ENCODE measurements at places on chromosomes 12 and 14.
A peak's percentile ranks its signal among the peaks of the same experiment; 100 is the strongest.

DNA sequence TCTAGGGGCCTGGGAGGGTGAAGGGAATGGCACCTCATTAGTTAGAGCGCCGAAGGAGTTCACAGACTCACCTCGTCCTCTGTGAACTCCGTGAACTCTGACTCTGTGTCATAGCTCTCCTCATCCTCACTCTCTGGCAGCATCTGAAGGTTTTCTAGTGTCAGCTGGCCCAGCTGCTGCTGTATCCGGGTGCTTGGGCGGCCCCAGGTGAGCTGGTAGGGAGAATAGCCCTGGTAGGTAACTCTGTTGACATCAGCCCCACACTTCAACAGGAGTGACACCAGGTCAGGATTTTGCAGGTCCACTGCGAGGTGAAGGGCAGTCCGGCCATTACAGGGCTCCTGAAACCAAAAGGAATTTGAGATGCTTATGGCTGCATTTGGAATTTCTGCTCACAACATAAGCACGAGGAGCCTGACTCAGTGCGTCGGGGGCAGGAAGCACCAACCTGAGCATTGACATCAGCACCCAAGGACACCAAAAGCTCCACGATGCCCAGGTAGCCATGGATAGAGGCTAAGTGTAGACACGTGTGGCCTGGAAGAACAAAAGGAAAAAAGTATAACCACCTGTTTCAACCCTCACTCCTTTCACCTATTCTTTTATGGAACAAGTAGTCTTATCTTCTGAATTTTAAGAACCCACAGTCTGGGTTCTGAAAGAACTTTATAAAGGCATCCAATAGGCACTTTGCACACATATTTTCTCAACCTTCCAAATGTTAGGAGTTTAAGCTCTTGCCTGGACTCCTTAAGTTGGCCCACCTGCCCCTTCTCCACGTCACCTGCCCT, 2.0 kb downstream of the NFKBIA start:
- no peak for DNase-seq

- no peak for DNase-seq
Observed at GRCh38 chr12:43638806-43639205, 86.8 kb upstream of the ADAMTS20 start.

- peak; percentile 39 for DNase-seq
Observed at GRCh38 chr12:76029982-76030340, 1.6 kb downstream of the PHLDA1 start.

GRCh38 chr14:63454863-63455622, 88.1 kb downstream of the PPP2R5E start:
- no peak for DNase-seq

GRCh38 chr12:106079148-106079738, 59.5 kb downstream of the NUAK1 start:
- DNase-seq: no peak

- no peak for DNase-seq
Observed at GRCh38 chr14:93044556-93044955, 71.2 kb downstream of the ITPK1 start.

DNA sequence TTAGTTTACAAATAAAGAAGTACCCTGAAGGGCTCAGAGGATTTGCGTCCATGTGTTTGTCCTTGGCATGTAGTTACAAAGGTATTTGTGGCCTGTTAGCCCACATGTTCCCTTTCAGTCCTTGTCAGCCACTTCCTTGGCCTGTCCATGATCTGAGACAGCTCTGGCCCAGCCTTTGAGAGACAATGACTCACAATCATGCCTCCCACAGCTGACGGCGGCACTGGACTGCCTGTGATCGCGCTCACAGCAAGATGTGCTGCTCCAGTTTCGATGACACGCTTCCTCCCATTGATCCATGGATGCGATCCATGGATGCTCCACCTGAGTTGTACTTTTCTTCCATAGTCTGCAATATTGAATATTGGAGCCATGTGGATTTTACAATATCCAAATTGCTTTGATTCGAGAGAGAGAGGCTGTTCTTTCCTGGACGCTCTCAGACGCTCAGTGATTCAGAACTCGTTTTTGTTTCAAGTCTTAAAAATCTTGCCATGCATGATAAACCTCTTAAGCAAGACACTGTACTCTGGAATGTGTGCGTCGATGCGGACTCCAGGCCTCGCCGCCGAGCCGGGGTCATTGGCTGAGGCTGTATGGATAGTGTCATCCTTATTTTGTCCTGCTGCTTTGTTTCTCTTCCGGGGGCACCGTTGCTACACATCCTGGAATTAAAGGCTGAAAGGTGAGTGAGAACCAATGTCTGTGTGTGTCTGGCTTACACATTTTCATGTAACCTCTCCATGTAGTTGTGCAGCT, 220.1 kb downstream of the GLT1D1 start:
- no peak for DNase-seq

DNA sequence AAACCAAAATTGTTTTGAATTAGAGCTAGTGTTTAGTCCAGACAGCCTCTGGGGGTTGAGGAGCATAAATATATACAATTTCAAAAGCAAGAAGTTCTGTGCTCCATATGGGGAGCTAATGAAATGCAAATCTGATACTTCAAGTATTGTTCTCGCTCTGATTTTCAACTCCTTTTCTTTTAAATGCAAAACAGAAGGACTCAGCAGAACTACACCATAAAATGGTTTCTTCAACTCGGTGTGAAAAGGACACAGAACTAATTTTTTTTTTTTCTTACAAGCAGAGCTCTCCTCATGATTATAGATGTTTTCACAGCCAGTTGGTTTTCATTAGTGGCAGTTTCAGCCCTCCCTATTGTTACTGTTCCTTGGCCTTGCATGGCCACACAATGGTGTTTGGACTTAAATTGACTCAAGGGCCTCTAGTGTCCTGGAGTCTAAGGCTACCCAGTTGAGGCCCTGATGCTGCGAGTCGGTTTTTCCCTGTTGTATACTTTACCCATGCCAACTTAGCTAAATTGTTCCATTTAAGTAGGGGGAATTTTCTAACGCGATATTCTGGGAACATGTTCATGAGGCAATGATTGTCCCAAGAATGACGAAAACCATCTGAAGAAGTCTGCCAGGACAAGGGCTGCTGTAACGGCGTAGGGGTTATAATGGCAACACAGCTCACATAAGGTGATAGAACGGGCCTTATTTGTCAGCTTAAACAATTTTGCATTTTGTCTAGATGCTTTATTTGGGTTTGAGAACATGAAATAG, 120.3 kb downstream of the GPR135 start:
- DNase-seq: no peak

All from nephron progenitor cell (in vitro differentiated cells).